ENCODE measurements at places on chromosomes 2 and 18.

DNA sequence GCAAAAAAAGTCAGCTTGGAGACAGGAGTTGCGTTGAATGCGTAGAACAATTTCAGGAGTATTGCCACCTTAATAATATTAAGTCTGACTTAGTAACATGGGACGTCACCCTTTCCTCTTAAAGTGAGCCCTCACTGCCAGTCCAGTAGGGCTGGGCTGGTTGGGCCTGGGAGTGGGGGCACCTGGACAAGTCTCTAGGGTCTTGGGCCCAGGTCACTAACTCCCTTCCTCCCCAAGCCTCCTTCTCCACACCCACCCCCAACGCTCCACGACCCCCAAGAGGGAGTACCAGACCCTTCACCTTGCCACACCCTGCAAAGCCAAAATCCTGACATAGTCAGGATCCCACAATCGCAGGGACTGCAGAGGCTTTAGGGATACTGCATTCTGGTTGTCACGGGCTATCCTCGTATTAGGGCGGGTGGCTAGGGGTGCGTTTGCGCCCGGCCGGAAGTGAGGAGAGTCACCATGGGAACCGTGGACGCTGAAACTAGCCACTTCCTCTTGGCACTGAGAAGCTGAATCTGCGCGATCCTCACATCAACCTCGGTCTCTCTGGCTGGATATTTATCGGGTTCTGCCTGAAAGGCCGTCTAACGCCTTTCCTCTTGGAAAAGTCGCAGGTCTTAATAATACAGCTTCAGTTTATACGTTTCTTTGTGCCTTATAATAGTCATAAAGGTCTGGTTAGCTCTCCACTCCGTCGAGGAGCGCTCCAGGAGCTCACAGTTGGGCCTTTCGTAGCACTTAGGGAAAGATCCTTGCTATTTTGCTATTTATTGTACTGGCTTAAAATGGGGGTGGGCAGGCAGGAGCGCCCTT, 10.3 kb upstream of the CXXC1 start:
- peak; percentile 60 for DNase-seq

- no peak for DNase-seq
These were observed 18.5 kb upstream of the SP140L start for GRCh38 chr2:230308402-230309000.

DNA sequence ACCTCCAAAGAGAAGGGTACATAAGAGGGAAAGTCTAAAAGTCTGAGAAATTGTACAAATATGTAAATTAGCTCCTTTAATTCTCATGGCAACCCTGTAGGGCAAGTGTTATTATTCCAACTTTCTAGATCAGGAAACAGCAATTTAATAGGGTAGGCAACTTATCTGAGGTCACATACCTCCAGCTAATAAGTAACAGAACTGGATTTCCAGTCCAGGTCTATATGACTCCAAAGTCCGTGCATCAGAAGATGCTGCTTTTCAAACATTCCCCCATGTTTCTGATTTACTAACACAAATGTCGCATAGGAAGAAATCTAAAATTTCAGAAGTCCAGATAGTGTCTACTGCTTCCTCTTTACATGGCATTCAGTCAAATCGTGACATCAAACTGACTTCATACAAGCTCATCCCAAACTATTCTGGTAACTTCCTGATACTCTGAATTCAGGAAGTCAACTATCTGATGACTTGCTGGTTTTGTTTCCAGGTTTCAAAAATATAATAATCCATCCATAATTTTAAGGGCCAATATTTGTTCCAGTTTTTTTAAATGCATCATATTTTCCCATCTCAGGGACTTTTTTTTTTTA, 419.3 kb upstream of the ACVR2A start:
- no peak for DNase-seq

GRCh38 chr2:235707411-235708096, 213.7 kb downstream of the AGAP1 start:
- DNase-seq, result no peak

GRCh38 chr2:170157025-170157684, 20.8 kb upstream of the MYO3B start:
- DNase-seq, result no peak

DNA sequence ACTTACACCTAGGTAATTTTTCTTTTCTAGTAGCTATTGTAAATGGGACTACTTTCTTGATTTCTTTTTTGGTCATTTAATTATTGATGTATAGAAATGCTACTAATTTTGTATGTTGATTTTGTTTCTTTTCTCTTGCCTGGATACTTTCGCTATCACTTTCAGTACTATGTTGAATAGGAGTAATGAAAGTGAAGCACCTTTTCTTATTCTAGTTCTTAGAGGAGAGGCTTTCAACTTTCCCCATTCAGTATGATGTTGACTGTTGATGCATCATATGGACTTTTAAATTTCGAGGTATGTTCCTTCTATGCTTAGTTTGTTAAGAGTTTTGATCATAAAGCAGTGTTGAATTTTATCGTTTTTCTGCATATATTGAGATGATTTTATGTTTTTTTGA, 142.5 kb downstream of the CDH19 start:
- no peak for DNase-seq

DNA sequence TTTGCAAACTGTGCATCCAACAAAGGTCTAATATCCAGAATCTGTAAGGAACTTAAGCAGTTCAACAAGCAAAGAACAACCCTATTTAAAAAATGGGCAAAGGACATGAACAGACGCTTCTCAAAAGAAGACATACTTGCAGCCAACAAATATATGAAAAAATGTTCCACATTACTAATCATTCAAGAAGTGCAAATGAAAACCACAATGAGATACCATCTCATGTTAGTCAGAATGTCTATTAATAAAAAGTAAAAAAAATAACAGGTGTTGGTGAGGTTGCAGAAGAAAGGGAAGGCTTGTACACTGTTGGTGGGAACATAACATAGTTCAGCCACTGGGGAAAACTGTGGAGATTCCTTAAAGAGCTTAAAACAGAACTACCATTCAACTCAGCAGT, 126.2 kb downstream of the NAT8 start:
- DNase-seq, result no peak

DNA sequence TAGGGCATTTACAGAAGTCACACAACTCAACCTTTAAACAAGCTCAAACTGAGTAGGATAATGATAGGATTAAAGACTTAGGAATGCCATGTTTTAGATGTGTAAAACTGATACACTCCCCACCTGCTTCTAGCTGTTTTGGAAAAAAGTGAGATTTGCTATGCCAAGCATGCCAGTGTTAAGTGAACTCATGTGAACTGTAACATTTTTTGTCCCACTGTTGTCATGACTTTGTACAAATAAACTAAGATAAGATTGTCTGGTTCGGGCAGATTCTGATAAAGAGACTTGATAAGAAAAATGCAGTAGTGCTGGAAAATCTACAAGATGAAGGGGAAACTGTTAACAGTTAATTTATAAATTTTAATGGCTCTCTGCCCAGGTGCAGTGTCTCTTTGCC, 66.5 kb downstream of the GLS start:
- no peak for DNase-seq

DNA sequence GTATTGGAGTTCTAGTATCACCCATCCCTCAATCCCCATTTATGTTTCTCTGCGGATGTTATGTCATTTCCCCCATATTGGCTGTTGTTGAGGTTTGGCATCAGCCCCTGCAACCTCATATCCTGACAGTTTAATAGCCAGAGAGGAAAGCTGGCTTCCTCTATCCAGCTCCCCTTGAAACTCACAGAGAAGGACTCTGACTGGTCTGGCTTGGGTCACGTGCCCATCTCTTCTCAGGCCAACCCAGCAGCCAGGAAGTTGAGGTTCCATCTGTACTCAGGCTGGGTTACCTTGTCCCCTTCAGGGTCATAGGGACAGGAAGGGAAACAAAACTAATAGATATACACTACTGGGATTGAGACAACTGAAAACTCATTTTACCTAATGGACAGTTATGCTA, 148.0 kb upstream of the SLC14A2 start:
- DNase-seq, result no peak

DNA sequence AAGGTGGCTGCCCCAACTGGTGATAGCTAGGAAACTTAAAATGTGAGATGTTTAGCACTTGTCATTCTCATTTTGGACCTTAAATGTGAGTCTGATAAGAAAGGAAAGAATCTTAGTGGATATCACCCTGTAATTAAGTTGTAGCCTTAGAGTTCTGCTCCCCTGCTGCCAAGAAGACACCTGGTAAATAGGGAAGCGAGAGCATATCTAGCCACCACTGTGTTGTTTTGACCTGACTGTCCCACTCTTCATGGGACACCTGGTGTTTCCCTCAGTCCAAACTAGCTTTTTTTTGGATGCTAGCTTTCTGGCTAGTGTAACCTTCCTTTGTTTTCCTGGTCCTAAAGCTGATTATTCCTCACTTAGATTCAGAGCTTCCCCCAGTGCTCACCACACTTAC, 357.6 kb downstream of the RAD51AP2 start:
- DNase-seq, result no peak

- DNase-seq, result no peak
These were observed 42.4 kb downstream of the BMPR2 start for GRCh38 chr2:202418511-202418910.

- no peak for DNase-seq
These were observed 424.2 kb downstream of the TGIF1 start for GRCh38 chr18:3874125-3874524.

GRCh38 chr2:217784996-217785543, 217.7 kb downstream of the TNS1 start:
- DNase-seq, result no peak

DNA sequence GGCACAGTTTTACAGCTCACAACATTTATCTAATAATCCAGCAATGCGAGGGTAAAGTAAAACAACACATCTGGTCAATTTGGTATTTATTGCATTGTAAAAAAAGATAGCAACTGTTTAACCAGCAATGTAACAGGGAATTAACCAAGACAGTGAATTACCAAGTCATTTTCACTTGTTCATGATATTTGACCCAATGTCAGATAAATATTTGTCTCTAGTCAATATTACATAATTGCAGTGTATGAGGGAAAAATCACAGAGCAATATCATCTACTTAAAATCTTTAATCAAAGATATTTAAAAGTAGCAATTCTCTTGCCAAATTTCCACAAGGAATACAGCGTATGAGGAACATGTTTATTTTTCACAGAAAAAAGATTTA, 1265.1 kb upstream of the CHAC2 start:
- DNase-seq, result no peak

GRCh38 chr2:26588576-26588975, 52.6 kb downstream of the CIB4 start:
- no peak for DNase-seq

DNA sequence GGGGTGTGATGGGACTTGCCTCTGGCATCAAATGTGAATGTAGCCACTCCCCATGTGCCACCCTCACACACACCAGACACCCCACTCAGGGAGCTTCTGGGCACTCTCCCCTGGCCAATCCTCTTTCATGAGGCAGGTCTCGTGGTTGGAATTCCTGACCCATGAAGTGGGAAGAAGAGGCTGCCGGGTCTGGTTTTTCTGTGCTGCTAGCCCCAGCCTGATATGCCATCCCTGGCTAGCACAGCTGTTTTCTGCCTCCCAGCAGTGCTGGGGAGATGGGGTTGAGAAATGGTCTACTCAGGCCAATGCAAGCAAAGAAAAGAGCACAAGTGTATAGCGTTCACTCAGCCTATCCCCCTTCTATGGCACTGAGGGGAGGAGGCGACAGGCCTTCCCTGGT, 1.2 kb upstream of the C2orf72 start:
- no peak for DNase-seq

DNA sequence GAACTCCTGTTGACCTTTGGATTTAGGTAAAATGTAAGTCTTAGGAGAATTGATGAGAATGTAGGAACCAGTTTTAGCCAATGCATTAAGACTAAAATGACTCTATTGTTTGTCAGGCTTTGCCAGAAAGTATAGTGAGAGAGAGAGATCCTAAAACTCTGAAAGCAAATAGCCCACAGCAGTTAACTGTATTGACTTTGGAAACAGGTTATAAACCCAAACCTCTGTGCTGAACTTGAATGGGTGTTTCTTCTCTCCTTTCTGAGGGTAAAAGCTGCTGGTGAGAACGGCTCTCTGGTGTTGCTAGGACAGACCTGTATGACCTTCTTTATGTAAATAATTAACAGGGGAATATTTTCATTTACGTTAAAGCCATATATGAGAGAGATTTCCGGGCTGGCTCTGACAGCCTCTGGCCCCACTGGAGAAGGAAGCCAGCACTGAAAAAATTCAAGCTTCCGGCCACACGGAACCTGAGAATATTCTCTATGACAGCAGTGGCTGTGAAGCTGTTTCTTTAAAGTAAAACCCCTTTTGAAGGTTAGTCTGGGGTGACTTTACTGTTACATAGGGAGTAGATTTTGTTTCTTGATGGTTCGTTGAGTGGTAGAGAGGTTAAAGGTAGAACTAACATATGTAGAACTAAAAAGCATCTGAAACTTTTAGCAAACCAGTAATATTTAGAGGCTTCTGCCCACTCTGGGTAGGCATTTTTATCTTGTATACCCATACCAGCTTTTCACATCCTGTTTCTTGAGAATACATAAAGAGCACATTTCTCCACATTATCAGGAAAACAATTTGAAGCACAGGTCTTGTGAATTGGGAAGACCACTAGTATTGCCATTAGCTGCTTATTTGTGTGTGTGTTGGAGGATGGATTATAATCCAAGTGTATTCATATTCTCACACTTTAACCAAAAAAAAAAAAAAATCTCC, 123.8 kb downstream of the SPTBN1 start:
- peak; percentile 26 for DNase-seq

- peak; percentile 40 for DNase-seq
These were observed 82.6 kb upstream of the TANK start for GRCh38 chr2:161077367-161078210.

- no peak for DNase-seq
These were observed 3.8 kb upstream of the TMSB10 start for GRCh38 chr2:84901593-84902120.

DNA sequence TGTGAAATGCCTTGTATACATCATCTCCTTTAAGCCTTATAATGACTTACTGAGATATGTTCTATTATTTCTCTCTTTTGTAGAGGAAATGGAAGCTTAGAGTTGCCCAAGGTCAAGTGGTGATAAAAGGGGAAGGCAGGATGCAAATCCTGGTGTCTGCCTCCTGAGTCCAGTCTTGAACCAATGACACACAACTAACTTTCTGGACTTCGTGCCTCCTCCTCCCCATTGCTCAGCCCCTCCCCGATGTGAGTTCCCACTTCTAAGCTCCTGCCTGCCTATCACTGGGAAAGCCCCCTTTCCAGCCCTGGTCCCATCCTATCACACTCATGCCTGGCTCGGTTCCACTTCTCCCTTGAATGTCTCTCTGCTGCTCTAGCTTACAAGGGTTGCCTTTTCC, 6.9 kb upstream of the CTIF start:
- no peak for DNase-seq

- DNase-seq, result no peak
These were observed 89.9 kb downstream of the OXER1 start for GRCh38 chr2:42673989-42674579.

GRCh38 chr2:205715831-205716525, 33.7 kb downstream of the NRP2 start:
- DNase-seq, result no peak

- no peak for DNase-seq
These were observed 41.6 kb downstream of the KCNE4 start for GRCh38 chr2:223093436-223094241.

Measured in stimulated activated CD4-positive, alpha-beta T cell treated with anti-CD3 and anti-CD28 coated beads, Interleukin-4, amount 100 ng/mL, for 1 hour (primary cell).